SJSA1 (cell line): ENCODE measurements at places on chromosomes 2 and 18.

DNA sequence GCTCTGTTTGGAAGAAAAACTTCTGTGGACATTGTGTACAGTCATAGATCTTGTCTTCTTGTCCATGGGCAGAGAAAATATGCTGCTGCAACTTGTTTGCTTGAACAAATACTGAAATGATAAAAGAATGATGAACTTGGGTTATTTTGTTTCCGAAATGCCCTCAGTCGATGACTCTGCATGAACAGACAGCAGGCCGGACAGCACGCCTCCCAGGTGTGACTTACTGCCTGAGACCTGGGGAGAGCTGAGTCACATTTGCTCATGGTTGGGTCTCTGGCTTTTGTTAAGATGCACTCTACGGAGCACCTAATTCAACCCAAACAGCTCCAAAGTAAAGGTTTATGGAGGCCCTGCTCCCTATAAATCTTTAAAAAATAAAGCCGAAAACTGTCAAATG is 262.5 kb downstream of the ZNF521 start:
- no peak for DNase-seq

DNA sequence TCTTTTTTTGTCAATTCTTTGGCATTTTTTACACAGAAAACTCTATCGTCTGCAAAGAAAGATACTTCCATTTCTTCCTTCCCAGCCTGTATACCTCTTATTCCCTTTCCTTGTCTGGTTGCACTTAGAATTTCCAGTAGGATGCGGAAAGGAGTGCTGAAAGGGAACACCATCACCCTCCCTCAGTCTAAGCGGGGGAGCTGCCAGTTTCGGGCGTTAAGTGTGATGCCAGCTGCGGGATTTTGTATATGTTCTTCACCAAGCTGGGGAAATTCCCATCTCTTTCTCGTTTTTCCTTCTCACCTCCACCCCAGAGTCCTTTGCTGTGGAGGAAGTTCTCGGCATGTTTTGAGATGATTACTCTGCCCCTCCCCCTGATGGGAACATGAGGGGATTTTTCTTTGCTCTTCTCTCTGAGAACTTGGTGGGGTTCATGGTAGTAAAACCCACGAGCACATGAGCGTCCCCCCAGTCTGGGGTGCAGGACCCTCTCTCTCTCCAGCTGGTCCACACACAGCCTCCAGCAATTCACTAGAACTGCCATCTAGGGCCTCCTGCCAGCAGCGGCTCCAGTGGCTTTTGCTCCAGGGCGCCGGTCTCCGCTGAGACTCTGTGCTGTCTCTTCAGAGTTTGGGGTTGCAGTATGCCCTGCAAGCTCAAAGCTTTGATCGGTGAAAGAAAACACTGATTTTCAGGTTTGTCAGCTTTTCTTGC is 15.5 kb downstream of the AQP12A start:
- DNase-seq = no peak

GRCh38 chr2:98649135-98649991 is 41.0 kb downstream of the UNC50 start:
- DNase-seq = peak; percentile 63

GRCh38 chr2:206836722-206837121 is 71.3 kb downstream of the FASTKD2 start:
- no peak for DNase-seq

DNA sequence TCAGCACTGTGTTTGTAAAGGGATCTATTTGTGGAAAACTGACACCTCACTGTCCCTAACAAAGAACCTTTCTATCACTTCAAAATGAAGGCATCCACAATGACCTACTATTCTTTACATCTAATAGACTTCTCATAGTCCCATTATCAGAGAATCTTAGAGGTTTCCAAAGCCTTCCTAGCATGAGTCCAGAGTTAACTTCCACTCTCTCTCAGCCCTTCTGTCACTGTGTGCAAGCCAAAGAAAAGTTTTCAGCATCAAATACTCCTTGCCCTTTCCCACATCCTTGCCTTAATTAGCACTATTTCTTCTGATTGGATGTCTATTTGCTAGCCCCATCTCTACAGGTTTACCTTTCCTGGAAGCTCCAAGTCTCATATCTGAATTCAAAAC is 178.5 kb downstream of the ERBB4 start:
- DNase-seq = no peak

DNA sequence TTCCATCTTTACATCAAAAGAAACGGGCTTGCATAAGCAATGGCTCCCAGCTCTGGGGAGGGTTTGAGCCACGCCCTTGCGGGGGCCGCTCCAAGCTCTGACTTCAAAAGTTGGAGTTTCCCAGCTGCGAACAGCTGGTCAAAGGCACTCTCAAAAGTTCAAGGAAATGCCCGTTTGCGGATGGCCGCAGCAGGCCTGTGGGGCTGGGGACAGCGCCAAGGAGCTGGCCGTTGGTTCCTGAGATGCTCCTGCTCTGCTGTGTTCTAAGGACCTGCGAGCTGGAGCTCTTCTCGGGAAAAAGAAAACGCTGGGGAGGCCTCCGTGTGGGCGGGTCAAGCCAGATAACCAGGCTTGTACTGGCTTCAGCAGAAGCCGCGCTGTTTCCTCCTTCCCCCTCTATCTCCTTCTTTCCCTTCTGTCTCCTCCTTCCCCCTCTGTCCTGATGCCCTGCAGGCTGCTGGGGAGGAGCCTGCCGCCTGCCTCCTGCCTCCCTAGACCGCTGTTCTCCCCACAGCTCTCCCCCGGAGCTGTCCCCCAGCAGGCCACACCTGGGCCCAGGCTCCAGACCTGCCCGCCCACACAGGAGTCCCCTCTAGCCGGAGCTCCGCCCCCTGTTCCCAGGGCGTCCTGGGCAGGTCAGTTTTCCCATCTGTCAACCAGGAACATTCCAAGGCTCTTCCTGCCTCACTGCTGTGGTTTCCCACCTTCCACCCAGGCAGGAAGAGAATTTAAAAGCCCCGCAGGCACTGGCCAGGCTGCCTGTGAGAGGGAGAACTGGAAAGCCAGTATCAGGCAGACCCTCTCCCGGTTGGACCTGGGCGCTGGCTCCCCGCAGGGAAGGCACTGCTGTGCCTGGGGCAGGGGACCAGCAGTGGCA is 14.1 kb downstream of the KLF11 start:
- DNase-seq = peak; percentile 65

DNA sequence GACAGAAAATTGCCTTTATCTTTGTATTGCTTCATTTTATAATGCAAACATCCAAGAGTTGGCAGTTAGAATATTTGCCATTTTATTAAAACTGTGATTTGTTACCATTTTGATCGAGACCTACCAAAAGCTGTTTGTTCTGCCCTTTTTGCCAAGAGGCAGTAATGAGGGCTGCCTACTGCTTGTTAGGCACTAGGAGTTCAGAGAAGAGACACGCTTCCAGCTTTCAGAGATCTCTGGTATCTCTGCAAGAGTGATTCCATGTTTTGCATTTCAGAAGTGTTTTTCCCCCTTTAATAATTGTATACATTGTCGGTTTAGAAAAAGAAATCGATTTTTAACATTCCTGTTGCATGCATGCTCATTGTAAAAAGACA is 628 bp downstream of the MRPL30 start:
- no peak for DNase-seq

DNA sequence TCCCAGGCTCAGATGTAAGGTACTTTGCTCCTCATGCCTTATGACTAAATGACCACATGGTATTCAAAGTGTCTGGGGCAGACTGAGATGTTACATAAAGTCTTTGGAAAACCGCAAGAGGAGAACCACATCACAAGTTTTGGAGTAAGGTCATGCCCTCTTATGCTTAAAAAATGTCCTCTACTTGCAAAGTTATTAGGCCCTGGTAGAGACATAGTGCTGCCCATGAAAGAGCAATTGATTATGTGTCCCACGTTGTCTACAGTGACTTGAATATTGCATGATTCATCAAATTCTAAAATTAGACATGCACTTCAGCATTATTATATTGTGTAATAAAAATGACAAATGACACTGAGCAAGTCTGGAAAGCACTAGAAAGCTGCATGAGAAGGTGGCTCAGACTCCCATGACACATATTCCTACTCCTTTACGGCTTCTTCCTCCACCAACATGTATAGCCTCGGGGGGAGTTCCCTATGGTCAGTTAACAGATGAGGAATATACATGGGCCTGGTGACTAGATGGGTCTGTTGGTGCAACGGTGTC is 602.6 kb upstream of the VRK2 start:
- DNase-seq = no peak

- DNase-seq = no peak
Measured at GRCh38 chr2:239157269-239157668, 243.6 kb downstream of the HDAC4 start.

DNA sequence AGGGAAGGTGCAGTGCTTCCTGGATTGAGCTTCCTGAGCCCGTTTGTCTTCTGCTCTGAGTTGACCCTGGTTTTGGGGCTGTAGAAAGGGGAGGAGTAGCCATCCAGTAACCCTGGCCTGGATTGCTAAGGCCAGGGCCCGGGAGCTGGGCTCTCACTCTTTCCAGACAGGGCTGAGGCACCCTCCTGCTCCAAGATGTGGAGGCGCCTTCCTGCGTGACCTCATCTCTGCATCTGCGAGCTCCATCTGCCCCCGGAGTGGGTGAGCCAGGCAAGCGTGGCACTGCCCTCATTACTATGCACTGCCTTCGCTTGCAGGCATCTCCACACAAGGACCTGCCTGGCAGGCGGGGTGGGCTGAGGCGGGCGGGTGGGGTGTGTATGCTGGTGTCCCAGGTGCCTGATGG is 58.0 kb downstream of the RAB31 start:
- DNase-seq = no peak

GRCh38 chr18:32258558-32259204 is 68.8 kb downstream of the MEP1B start:
- no peak for DNase-seq

- no peak for DNase-seq
Measured at GRCh38 chr18:46320297-46320696, 216.1 kb downstream of the HAUS1 start.

DNA sequence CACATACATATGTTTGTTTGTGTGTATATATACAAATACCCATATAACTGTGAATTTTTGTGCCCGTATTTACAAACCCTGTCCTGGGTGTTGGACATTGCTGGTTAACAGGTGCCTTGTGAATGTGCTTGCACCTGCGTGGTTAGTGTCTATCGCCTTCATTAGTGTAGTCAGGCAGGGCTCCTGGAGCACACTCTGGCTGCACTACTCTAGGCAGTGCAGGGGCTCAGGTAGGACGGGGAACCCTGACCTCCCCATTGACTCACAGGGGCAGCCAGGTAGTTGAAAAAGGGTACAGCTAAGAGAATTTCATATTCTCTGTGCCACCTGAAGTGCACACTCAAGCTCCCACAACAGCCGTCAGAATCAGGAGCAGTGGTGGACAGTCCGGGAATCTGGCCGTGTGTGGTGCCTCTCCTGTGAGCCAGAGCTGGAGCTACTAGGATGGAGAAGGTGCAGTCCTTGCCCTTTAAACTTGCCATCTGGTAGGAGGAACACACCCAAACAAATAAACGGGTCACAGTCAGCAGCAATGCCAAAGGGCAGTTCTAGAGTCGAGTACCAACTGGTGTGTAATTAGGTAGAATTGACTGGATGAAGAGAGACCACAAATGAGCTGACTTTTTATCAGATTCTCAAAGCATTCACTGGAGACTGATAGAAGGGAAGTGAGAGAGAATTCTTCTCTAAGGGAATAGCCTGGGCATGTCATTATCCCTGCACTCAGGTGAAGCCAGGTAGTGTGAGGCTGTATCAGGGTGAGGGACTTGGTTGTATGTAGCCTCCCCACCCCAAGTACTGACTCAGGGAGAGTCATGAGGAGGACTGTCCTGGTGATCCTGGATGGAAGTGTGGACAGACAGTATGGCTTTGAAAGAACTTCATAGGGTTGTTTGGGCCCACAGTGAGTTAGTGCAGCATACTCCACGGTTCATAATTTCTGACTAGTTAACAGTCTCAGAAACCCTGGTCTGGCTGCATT is 44.1 kb downstream of the FARP2 start:
- no peak for DNase-seq

DNA sequence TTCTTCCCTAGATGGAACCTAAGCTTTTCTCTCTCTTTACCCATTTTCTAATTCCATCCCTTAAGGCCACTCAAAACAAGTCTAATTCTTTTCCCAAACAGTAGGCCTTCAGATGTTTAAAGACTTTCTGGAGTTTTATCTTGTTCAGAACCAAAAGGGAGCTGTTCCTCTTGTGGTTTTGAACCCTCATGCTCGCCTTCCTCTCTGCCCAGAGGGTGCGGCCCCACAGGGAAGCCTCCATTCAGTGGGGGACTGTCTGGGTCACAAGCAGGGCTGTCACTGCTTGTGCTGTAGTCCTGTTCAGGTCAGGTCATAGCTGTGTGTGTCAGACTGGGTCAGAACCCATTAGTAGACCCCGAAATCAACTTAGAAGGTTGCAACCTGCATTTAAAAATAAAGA is 56.5 kb downstream of the TET3 start:
- DNase-seq = no peak

GRCh38 chr2:175048275-175048674 is 43.1 kb upstream of the CHN1 start:
- no peak for DNase-seq

DNA sequence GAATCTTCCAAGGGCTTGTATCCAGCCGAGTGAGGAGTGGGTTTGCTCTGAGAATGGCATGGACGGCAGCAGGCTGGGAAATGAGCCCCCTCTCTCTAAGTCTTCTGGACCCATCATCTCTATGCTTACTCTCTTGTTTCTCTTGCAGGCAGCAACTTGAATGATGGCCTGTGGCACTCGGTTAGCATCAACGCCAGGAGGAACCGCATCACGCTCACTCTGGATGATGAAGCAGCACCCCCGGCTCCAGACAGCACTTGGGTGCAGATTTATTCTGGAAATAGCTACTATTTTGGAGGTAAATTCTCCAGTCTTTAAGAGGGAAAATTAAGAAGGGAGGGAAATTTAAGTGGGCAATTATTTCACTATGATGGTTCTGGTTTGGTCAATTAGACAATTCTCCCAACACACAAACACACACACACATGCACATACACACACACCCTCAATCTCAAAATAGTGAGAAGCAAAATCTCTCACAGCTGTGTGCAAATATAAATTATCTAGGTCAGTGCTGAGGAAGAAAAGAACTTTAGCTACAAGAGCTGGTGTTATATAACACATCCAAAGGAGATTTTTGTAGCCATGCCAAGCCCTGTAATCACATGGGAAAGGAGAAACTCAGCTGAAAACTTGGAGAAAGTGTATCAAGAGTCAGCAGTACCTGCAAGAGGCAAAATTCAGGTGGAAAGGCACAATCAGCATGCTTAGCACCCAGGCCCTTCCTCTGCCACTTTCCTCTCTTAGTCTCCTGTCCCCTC is 499.2 kb downstream of the CNTNAP5 start:
- DNase-seq = no peak

- no peak for DNase-seq
Measured at GRCh38 chr18:47413327-47413726, 161.9 kb upstream of the SKOR2 start.

- DNase-seq = peak; percentile 35
Measured at GRCh38 chr2:72145289-72145657, 2.4 kb downstream of the CYP26B1 start.
